ENCODE measurements at places on chromosomes 4 and X.

- DNase-seq, result no peak
Measured at GRCh38 chr4:123399627-123400358, 3.2 kb downstream of the SPRY1 start.

DNA sequence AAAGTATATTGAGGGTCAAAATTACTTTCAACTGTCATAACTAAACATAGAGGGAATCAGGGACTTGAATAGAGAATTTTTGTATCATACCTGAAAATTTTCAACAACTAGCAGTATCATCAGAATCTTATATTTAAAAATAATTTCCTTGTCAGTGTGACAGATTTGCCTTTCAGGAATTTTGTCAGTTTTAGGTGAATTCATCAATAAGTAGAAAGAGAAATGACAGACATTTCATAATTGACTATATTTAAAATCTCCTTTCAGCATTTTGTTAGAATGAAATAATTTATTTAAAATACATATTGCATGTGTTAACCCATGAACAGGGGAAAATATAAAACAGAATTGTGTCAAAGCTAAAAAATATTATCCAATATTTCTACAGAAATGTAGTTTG, 8.6 kb upstream of the PDCL2 start:
- DNase-seq, result no peak

GRCh38 chr4:156771171-156771837, 200.3 kb downstream of the PDGFC start:
- DNase-seq, result no peak

GRCh38 chr4:88831031-88831430, 133.4 kb upstream of the NAP1L5 start:
- DNase-seq, result no peak

Measured in stimulated activated CD4-positive, alpha-beta T cell treated with anti-CD3 and anti-CD28 coated beads, Interleukin-2, amount 100 ng/mL, for 24 hours (primary cell).